A549 treated with AZD2906 at 1 μM for 4 hours (cell line): ENCODE measurements at places on chromosomes 5 and 9. TPM values are rescaled to one million over a fixed set of nuclear protein-coding genes. Genes with fewer than 3 reads are reported as not detected.

Gene IL33
- 0.23 to 0.61 TPM (median 0.25 TPM) in 5 replicates for total RNA-seq

Gene ROPN1L
- 2.1 to 2.4 TPM (median 2.3 TPM) in 5 replicates for total RNA-seq

Gene PIK3R1
- 6.4 to 9.6 TPM (median 7.6 TPM) in 5 replicates for total RNA-seq

Gene NUTM2F
- total RNA-seq: 0.02 TPM in 1 of 5 replicates, not detected in the others

Gene DND1
- 0.42 to 0.92 TPM (median 0.60 TPM) in 5 replicates for total RNA-seq

Gene PPP3R2
- total RNA-seq: not detected in 5 replicates

Gene MYMK
- total RNA-seq: not detected in 5 replicates

Gene ZSWIM6
- total RNA-seq: 3.9 to 4.7 TPM (median 4.5 TPM) in 5 replicates

Gene FBXO38
- total RNA-seq: 14.6 to 21.6 TPM (median 16.5 TPM) in 5 replicates

Gene PCDH1
- 2.1 to 3.8 TPM (median 3.4 TPM) in 5 replicates for total RNA-seq

Gene EIF4E1B
- total RNA-seq: not detected in 5 replicates

Gene RORB
- total RNA-seq: 0.01 TPM in 1 of 5 replicates, not detected in the others
